ENCODE measurements at places on chromosomes 4 and X. TPM values are rescaled to one million over a fixed set of nuclear protein-coding genes. Genes with fewer than 3 reads are reported as not detected.

Gene RAI2
- total RNA-seq: 0.09 TPM

Gene ACE2
- total RNA-seq: not detected

Gene DGAT2L6
- not detected for total RNA-seq

Gene MAGEB2
- not detected for total RNA-seq

Gene TMPRSS11B
- not detected for total RNA-seq

Gene AKAP14
- total RNA-seq: not detected

Gene ARHGAP36
- total RNA-seq: 0.09 TPM

Gene IL2RG
- total RNA-seq: not detected

Gene RNF128
- not detected for total RNA-seq

Gene RTL5
- total RNA-seq: 0.09 TPM

Gene GPRIN3
- total RNA-seq: 3.2 TPM

Gene TRPC5OS
- not detected for total RNA-seq

Gene CBLL2
- not detected for total RNA-seq

Gene CLCN4
- 7.4 TPM for total RNA-seq

All from endothelial cell of coronary artery (primary cell).